ENCODE measurements at places on chromosomes 1 and 21.

DNA sequence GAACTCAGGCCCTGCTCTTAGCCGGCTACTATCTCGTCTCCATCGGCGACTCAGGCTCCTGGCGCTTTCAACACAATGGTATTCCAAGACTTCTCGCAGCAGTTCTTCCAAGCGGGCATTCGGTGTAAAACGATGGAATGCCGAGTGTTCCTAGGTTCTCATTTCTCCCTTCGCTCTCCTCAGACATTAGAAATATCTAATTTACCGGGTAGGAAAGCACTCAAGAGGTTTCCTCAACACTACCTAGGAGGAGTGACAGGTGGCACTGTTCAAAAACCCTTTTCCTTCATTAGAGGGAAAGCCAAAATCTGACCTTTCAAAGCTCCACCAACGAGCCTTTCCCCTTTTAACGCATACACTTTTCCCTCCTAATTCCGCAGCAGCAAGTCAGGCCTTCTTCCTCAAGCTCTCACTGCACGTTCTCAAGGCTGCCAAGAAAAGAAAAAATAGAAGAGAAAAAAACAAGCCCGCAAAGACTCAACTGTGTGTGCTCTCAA, 601 bp downstream of the UBE2G2 start:
- DNase-seq, result no peak

DNA sequence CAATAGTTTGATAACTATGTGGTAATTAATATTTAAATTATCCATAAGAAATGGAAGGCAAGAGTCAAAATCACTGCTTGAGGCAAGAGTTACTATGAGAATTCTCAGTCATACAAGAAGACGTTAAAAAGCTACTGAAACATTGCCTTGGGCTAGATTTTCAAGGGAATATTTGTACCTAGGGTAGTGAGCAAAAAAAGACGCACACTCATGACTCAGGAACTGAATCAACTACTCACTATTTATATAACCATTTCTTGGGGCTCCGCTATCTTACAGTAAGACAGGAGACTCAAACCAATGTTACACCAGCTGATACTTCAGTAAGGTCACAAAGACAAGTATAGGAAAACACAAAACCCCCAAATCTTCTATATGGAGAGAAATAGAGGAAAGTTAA, 151.5 kb upstream of the RNPC3 start:
- no peak for DNase-seq

DNA sequence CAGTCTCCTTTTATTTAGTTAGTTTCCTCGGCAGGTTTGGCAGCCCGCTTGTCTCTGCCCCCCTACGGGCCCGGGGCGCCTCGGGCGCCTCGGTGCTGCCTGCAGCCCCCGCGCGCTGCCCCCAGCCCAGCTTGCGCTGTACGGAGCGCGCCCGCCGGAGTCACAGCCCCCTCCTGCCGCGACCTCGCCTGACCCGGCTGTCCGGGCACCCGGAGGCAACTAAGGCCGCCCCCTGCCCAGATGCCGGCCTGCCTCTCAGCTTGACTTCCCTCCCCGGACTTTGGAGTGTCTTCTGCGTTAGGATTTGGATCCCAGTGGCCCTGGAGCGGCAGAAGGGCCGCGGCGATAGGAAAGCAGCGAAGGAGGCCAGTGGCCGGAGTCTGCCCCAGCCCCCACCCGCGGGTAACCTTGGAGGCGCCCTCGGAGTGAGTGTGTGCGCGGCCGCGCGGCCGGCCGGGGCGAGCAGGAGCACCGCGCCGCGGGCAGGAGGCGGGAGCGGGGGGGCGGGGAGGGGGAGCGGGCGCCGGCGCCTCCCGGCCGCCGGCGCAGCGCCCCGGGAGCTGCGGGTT, 7.6 kb downstream of the CDKN2C start:
- no peak for DNase-seq

DNA sequence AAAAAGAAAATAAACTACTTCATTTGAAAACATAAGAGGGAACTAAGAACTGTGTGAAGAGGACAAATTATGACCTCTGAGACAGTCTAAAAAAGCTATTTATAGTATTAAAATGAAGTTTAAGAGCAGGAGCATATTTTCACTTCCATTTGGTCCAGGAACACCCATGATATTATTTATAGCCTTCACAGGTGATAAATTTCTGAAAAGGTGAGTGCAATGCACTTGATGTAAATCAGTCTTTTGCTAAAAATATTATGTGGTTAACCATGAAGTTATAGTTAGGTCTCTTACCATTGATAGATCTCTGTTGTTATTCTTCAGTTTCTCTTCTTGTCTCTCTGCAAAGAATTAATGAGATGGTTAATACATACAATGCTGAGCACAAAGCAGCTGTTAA, 14.7 kb downstream of the TMCO1 start:
- DNase-seq, result no peak

DNA sequence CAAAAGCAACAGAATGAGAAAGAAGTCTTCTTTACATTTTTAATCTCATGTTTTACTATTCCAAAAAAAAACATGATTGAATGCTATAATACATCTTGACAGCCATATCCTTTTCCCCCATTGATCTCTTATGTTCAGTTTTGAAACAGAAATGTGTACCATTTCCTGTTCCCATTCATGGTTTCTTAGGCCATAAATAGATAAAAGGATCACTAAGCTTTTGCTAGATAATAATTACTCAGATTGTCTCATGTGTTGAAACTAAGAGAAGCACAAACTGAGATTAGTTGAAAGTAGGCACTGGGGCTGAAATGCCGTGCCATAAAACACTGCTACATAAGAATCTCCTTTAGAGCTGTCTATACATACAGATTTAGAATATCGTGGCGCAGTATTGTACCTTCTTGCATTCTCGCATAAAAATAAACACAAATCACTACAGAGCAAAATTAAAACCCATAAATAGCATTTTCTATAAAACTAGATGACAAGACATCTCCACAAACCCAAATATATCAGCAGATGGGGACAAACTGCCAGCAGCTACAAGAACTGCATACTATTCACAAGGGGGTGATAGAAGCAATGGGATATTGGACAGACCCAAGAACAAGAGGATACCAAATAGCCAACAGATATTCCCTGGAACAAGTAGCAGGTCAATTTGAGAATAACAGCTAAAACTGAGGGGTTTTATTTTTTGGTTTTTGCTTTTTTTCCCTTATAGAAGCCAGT, 405.3 kb upstream of the PRMT6 start:
- no peak for DNase-seq

GRCh38 chr1:38272515-38272914, 225.9 kb upstream of the POU3F1 start:
- DNase-seq, result no peak

- DNase-seq, result no peak
Observed at GRCh38 chr1:53154859-53155438, 12.5 kb upstream of the SLC1A7 start.

- no peak for DNase-seq
Observed at GRCh38 chr1:51519865-51520699, 1.0 kb upstream of the EPS15 start.

DNA sequence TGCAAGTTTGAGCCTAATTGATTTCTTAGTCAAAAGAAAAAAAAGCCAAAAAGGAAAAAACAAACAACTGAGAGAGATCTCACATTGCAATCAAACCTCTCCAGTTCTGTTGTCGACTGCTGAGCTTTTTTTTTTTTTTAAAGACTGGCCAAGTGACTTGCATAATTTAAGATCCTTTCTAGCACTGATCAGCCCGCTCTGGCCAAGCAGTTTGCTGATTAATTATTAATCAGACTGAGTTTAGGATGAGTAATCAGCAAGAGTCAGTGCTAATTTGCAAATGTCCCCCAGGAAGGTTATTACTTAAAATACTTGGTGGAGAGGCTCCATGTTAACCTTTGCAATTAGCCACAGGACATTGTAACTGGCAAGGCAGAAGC, 39.3 kb downstream of the HMGB4 start:
- DNase-seq, result no peak

DNA sequence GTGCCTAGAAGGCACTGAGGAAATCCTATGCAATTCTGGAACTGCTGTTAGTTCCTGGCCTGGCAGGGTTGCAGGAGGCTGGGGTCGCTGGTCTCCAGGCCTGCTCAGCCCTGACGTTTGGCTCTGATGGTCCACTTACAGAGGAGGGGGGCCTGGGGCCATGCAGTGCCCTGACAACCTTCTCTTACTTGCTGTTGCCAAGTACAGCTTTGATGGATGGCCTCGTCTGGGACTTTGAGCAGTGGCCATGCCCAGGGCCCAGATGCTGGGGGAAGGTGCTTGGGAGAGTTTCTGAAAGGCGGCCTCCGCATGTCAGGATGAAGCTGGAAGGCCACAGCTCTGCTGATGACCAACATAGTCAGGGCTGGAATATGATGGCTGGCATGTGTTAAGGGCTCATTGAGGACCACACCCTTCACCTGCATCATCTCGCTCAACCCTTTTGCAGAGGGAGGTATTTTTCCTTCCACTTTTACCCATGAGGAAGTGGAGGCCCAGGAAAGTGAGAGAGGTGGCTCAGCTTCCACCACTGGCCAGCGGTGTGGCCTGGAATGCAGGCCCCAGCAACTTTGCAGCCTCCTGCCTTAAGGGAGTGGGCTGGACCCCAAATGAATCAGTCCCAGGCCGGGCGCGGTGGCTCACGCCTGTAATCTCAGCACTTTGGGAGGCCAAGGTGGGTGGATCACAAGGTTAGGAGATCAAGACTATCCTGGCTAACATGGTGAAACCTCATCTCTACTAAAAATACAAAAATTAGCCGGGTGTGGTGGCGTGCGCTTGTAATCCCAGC, 34.7 kb upstream of the LRRC3 start:
- no peak for DNase-seq

DNA sequence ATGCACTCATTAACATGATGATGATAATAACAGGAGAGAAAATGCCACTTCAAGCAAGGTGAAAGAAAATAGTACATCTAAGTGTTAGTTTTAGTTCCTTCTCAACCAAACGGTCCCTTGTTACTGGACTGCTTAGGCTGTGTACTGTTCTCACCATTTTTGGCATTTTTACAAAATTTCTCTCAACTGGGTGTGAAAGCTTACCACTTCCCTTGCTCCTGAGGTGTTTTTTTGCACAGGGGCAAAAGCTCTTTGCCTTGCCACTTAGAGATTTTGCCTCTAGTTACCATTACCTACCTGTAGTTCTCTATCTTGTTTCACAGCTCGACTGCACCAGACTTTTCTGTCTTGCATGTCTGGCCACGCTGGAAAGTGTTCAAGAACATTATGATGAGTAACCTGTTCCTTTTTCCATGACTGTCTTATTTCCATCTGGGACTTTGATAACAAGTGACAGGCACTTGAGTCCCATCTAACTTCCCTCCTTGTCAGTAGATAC, 10.7 kb downstream of the NEK7 start:
- no peak for DNase-seq

DNA sequence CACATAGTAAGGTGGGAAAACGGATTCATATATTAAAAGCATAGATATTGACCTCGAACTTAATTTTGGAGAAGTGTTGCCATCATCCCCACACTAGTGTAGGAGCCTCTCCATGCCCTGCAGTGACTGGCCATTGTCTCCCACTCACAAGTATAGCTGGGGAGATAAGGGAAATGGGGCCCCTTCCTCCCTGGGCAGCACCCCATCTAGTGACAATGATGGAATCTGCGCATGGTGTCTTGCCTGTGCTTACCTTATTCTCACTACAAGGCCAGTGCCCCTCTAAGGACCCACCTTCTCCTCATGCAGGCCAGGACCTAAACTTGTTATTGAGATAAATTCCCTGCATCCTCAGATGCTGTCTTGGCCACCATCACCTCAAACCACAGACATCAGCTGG, 374.9 kb downstream of the NTNG1 start:
- DNase-seq, result no peak

Data from activated T-helper 9 cell treated with anti-CD3 and anti-CD28 coated beads, Interleukin-2, amount 50 U/mL, for 16 hours (primary cell).